ENCODE measurements at places on chromosomes 5 and 9. TPM values are rescaled to one million over a fixed set of nuclear protein-coding genes. Genes with fewer than 3 reads are reported as not detected.

DNA sequence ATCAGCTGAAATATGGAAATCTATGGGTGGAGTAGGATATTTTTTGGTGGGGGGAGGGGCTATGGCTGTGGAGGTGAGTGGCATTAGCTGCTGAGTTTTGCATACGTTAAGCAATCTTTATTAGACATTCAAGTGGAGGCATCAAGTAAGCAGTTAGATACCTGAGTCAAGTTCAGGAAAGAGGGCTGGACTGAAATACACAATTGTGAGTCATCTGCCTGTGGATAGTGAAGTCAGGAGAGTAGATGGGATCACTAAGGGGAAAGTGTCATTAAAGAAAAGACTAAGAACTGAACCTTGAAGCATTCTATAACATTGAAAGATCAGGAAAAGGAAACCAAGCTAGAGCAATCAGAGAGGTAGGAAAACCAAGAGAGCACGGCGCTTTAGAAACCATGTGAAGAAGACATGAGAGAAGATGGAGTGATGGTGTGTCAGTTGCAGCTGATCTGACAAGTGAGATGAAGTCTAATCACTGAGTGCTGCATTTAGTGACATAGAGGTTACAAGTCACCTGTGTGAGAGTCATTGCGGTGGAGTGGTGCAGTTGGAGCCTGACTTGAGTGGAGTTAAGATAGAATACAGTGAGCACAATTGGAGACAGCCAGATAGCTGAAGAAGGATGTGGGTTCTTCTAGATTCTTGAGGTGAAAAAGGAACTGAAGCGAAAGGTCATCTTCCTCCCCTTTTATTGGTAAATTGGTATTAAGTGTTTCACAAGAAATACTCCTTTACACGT, 88.7 kb downstream of the PIP5K1B start:
- DNase-seq: no peak

GRCh38 chr5:44336708-44337107, 52.5 kb downstream of the FGF10 start:
- no peak for DNase-seq

GRCh38 chr5:102781786-102782185, 26.7 kb downstream of the PAM start:
- DNase-seq: no peak

Gene RAB24
- total RNA-seq: 13.5 TPM

Gene FBN2
- total RNA-seq: 0.86 TPM

DNA sequence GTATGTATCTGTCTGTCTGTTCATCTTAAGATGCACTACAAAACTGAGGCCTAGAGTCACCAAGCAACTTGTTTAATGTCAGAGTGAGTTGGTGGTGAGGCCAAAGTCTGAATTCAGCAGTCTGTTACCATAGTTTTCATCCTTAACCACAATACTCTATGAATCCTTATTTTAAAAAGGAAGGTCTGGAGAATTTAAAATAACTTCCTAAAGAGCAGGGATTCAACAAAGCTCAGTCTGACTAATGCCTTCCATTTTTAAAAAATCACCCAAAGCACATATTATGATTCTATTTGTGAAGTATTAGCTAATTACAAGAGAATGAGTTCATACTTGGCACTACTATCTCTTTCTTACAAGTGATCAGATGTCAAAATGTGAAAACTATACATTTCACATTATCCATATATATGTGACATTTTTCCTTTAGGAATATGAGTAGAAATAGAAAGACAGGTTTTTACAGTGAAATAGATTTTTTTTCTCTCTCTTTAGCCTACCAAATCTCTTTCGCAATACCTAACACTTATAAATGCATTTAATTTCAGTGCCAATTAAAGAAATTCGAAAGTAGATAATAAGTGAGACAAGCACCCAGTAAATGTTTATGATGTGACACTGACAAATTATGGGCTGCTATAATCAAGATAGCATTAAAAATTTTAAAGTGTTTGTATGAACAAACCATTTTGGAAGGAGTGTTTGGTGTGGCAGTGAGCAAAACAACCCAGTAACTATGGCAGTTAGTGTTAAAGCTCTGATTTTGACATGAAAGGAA, 102.3 kb upstream of the CDKN2B start:
- no peak for DNase-seq
